T-cell (primary cell): ENCODE measurements at places on chromosomes 16 and 17.

DNA sequence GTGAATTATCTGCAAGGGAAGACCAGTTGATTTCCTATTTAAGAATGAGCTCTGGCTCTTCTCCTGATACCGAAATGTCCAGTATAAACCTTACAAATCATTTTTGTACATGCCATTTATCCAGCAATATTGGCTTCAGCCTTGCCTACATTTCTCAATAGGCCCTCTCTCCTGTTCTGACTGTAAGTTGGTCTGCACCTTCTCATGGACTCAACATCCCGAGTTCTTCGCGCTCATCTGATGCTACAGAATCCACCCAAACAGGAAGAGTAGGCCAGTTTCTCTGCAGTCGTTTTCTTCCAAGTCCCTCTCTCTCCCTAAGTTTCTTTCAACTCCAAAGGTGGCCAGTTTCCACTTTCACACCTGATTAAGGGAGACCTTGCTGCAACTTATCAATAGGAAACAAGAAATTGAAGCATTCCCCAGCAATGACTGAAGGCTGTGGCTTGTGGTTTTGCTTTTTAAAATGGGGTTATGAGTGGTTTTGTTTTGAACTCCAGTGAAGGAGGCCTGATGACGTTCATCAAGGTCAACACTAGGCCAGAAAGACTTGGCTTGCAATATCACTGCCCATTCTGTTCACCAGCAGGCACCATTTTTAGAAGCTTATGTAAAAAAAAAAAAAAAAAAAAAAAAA, 383.0 kb downstream of the MAF start:
- no peak for DNase-seq

- DNase-seq = peak; percentile 82
Observed at GRCh38 chr17:35448214-35448898, at the start of gene SLFN13. Gene SLFN13, minus strand, starts transcription at chr17:35448766. Its CDS starts 3,086 bp downstream, at chr17:35445680.

DNA sequence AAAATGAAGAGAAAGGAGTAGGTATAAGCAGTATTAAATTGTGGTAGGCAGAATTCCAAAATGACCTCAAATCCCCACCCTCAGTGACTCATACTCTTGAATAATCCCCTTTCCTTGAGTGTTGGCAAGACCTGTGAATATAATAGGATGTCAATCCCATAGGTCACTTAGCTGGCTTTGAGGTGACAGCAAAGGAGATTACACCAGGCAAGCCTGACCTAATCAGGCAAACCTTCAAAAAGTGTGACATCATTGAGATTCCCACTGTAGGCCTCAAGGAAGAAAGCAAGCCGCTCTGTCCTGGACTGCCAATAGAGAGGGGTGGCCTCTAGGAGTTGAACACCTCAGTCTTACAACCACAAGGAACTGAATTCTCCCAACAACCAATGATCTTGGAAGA, 535.2 kb downstream of the RBFOX1 start:
- DNase-seq = no peak

GRCh38 chr16:57262841-57263540, 17.9 kb downstream of the ARL2BP start:
- DNase-seq = no peak

GRCh38 chr16:51045186-51045585, 105.9 kb downstream of the SALL1 start:
- no peak for DNase-seq

- DNase-seq = no peak
Observed at GRCh38 chr17:64484380-64484779, 12.5 kb downstream of the POLG2 start.

DNA sequence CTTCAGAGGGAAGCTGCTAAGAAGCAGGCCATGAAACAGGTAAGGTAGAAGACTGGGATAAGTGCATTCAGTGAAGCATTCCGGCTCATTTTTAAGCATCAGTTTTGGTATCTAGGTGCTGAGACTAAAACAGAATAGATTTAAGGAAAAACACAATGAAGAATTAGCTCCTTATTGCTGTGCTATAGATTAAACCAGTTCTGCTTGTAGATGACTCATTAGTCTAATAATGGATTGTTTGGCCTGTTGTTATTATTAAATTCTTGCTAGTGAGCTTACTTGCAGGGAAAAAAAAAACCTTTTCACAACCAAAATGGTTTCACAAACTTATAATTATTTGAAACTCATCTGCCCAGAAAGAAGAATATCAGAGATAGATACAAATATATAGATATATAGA, 55.9 kb downstream of the NSRP1 start:
- DNase-seq = no peak

DNA sequence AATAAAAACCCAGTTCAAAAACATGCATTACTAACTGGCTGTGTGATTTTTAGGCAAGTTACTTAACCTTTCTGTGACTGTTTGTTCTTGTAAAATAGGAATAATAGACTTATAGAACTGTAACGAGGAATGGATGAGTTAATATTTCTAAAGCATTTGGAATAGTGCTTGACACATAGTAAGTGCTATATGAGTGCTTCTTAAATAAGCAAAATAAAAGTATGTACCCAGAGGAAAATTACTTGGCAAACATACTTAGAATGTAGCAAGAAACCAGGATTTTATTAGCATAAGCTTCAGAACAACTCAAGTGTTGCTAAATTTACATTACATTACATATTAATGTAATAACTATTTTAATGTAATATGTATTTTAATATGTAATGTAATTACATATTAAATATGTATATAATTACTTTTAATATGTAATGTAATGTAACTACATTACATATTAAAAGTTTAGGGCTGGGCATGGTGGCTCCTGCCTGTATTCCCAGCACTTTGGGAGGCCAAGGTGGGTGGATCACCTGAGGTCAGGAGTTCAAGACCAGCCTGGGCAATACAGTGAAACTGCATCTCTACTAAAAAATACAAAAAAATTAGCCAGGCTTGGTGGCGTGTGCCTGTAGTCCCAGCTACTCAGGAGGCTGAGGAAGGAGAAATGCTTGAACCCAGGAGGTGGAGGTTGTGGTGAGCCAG, 14.2 kb downstream of the NFAT5 start:
- no peak for DNase-seq

DNA sequence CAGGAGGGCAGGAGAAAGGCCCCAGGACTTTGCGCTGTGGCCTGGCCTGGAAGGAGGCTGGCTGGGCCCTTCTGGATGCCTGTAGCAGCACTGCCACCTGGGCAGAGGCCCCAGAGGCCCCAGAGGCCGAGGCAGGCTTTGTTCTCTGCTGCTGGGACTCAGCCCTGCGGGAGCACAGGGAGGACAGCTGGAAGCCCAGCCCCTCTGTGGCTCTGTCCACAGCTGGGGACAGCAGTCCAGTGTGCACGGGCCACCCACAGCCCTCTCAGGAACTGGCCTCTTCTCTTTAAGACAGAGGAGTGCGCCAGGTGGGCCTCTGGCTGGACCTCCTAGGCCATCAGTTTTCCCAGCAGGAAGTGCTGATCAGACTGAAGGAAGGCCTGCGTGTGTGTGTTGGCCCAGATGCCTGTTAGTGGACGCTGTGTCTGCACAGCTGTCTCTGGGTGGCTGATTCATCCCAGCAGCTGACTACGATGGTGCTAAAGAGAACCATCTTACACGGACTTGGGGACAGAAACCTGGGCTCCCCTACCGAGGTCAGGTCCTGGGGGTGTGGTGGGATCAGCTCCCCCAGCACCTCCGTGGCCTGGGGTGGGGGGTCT, 26.9 kb upstream of the ZNF750 start:
- no peak for DNase-seq

DNA sequence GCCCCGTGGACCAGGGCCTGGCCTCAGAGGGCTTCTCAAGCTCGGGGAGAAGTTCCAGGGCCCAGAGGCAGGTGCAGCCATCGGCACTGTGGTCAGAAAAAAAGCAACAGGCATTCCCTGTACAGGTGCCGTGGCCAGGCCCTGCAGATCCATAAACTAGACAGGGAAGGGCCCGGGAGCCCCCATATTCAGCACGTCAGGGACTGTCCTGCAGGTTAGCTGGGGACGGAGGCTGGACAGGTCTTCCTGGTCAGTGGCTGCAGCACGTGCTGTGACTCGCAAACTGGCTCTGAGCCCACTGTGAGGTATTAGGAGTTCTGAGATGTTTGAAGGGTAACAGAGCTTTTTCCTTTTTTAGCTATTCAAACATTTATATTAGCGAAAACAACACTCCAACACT, 15.0 kb upstream of the C16orf95 start:
- no peak for DNase-seq

DNA sequence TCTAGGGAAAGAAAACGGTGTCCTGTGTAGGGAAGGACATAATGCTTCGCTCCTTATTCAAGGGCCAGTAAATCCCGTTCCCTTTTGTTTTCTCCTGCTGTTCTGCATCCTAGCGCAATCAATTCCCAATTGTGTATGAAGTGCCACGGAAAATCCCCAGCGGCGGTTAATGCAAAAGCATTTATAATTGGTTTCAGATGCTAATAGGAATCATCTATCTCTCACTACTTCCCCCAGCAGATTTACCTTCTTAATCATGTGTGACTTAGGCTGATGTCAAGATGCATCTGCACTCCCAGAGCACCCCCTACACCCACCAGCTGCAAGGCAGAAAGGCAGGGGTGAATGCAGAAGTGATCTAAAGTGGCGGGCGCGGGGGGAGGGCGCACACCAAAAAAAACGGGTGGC, 32.7 kb upstream of the SSTR2 start:
- no peak for DNase-seq

GRCh38 chr16:19284207-19284606, 1.3 kb upstream of the CLEC19A start:
- DNase-seq = no peak

DNA sequence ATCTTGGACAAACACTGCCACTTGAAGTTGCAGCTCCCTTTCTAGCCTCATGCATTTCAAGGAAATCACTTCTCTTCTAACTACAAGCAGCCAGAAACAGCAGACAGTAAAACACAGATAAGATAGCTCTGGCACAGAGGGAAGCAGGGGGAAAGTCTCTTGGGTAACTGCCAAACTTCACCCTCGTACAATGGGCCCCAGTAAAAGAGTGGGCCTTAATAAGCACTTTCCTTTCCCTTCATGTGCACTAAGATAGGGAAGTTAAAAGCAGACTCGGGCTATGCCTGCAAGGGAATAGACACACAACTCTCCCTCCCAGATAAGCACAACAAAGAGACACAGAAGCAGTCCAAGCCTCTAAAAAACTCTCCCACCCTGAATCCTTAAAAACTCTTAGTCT, 4.2 kb upstream of the KRTAP4-5 start:
- no peak for DNase-seq

- no peak for DNase-seq
Observed at GRCh38 chr17:7060165-7060891, 16.4 kb upstream of the SLC16A11 start.

GRCh38 chr17:40803617-40804082, 3.9 kb upstream of the KRT28 start:
- DNase-seq = peak; percentile 63

- no peak for DNase-seq
Observed at GRCh38 chr17:76223802-76224201, 16.5 kb downstream of the RNF157 start.

DNA sequence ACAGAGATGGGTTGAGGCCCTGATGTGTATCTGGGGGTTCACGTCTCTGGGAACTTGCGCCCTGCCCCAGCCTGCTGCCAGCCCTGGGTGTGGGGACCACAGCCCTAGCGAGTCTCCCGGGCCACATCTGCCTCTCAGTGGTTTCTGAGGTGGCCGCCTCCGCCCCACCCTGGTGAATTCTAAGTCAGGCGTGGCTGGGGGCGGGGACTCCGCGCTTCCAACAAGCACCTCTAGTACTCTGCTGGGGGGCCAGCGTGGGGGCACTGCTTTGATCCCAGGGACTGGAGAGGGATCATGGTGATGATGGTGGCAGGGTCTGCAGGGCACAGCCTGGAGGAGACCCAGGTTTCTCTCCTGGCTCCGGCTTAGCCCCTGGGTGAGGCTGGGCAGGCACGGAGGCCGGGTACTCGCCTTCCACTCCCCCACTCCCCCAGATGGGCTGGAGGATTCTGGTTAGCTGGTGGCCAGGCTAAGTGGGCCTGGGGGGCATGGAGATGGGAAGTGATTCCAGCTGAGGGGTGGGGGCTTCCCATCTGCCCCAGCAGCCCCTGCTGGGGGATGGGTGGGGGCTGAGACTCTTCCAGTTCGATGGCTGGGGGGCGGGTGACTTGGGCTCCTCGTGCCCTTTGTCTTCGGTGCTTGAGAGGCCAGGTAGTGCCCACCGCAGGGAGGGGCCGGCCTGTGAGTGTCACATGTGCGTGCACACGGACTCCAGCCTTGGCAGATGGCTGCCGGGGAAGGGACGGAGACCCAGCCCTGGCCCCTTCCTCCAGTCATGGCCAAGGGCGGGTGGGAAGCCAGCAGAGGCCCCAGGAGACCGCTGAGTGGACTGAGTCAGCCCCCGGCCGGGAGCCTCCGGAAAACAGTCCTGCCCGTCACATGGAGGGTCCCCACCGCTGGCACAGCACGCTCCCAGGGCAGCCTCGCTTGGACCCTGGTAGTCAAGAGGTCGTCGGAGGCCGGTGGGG, 3.9 kb downstream of the GLIS2 start:
- DNase-seq = peak; percentile 34

DNA sequence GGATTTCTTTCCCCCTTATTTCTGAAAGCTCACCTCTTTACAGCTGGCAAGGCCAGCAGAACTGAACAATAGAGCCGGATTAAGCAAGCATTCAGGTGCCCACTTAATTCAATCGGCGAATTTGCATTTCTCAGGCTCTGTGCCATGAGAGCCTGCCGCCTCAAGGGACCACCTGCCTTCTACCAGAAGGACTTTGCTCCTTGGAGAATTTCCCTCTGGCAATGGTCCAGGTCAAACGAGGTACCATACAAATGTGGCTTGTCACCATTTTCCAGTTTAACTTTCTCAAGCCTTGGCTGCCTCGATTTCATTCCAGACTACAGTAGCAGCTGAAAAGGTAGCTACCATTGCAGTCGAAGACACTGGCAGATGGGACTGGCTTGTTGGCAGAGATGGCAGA, 534.0 kb downstream of the MAF start:
- DNase-seq = no peak
